Stimulated activated CD4-positive, alpha-beta T cell treated with anti-CD3 and anti-CD28 coated beads, Interleukin-4, amount 100 ng/mL, for 48 hours (primary cell): ENCODE measurements at places on chromosomes 4 and X.

DNA sequence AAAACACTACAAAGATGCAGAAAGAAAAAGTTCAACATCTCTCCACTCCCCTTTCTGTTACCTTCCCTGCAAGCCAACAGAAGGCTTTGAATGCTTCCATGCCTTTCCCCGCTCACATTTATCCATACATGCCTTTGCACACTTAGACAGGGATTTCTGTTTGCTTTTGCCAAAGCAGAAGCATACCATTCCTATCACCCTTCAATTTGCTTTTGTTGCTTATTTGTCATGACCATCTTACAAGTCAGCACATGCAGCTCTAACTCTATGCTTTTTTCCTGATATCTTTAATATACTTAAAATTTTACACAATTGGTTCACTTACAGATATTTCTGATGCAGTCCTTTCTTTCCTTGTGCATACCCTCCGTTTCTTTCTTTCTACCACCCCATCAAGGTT lies 169.6 kb downstream of the CORIN start:
- no peak for DNase-seq

GRCh38 chr4:10758906-10759305 lies 74.3 kb upstream of the CLNK start:
- no peak for DNase-seq

DNA sequence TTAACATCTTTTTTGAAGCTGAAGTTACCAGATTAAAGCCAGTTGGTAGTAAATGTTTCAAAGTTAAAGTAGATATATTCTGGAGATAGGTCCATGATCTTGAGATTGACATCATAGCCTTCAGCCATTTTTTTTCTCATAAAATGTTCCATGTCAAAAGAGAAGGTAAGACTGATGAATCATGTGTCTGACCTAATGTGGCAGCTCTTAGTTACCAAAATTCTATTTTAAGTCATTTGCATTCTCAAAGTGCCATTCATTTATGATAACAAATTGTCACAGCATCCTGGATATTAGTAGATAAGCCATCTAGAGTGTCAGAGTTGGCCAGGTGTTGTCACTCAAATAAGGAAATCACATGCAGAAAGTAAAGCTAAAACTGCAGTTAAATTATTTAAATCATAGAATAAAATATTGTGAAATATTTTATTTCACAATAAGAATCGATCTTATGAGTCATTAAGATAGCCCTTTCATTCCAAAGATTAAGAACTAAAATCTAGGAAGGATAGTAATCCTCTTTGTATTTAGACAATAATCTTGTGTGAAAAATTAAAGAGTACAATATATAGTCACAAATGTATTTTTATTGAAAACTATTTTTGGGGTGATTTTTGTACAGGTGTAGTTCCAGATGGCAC lies 65.7 kb upstream of the ADAD1 start:
- DNase-seq = no peak

DNA sequence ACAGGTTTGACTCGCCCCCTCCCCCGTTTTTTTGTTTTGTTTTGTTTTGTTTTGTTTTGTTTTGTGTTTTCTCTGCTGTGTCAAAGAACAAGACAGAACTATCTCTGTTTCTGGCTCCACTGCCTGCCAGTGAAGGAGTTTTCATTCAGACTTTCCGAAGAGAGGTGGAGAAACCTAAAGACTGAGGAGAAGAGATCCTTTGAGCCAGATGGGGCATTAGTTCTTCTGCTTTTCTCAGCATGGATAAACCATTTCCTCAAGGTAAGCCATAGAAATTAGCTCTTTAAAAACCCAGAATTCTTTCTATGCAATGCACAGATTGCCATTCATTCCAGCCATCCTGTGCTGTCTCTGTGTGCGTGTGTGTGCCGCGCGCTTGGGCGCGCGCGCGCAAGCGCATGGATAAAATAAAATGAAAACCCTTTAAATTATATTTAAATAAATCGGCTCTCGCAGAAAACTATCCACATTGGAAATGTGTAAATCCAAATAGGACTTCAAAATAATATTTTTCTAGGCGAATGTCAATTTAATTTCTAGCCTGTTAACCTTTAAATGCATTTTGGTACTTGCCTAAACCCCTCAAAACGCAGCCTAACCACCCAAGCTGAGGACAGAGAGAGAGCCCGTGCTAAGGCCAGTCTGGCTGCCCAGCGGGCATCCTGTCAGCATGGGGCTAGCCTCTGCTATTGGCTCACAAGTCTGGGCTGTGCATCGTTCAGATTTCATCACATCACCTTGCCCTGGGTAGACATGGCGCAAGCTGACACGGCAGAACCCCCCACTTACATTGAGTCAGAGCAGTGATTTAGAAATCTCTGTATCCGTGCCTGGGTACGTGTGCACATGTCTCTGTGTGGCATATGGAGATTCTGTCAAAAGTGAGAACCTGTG lies 113.0 kb upstream of the VAMP7 start:
- no peak for DNase-seq

DNA sequence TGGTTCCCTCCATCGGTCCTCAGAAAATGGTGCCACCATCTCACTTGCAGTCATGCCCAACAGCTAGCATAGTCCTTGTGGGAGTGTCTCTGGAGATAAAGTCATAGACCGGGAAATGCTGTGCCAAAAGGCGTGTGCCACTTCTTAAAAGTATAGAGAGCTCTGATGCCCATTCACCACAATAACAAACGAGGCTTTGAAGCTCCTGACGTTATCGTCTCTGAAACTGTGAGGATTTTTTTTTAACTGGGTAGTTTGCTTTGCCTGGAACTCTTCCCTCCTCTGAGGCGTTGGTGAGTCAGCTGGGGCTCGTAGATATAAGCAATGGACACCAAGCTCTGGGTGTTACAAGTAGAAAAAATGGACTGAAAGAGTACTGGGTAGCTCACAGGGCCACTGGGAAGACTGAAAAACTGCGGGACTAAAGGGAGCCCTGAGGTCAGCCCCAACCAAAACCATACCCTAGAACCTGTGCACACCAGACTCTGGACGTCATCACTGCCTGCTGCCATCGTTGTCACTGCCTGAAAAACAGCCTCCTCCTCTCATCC lies 89.4 kb upstream of the TRIM2 start:
- DNase-seq = no peak

DNA sequence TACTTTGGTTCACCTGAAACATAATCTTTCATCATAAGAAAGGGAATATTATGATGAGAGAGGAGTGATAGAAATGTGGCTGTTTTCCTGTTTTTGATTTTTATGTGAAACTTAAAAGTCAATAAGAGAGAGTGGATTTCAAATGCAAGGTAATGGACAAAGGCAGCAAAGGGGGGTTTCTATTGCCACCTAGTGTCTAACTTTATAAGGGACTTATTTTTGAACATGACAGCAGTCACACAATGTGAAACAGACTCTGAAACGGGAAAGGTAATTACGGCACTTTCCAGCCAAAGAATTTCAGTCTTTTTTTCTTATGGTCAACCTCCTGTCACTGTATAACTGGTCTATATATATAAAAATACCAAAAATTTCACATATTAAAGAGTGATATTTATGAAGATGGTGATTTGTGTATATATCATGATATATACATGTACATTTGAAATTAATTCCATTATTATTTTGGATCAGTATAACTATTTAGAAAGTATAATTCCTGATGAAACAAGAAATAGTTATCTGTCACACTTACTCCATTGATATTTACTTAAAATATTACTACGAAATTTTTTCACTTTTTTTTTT lies 127.1 kb downstream of the FBXO8 start:
- DNase-seq = no peak

- no peak for DNase-seq
Observed at GRCh38 chr4:133403913-133404312, 254.8 kb downstream of the PCDH10 start.

- no peak for DNase-seq
Observed at GRCh38 chrX:69506617-69507499, 2.7 kb downstream of the NALF2 start.

DNA sequence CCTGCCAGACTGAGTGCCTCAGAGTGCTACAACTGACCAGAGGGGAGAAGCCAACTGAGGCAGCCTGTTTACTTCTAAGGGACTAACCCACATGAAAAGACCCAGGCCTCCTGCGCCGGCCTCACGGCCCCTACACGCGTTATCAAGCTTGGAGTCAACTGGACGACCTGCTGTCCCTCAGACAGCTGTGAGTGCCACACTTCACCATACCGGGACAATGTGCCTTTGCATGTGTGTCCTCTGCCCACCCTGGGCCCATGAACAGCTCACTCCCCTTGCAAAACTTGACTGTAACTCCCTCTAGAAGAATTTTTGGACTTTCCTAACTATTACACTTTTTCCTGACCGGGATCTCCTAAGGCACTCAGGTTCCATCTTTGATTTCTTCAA lies 1.8 kb downstream of the NOP14 start:
- DNase-seq = no peak

DNA sequence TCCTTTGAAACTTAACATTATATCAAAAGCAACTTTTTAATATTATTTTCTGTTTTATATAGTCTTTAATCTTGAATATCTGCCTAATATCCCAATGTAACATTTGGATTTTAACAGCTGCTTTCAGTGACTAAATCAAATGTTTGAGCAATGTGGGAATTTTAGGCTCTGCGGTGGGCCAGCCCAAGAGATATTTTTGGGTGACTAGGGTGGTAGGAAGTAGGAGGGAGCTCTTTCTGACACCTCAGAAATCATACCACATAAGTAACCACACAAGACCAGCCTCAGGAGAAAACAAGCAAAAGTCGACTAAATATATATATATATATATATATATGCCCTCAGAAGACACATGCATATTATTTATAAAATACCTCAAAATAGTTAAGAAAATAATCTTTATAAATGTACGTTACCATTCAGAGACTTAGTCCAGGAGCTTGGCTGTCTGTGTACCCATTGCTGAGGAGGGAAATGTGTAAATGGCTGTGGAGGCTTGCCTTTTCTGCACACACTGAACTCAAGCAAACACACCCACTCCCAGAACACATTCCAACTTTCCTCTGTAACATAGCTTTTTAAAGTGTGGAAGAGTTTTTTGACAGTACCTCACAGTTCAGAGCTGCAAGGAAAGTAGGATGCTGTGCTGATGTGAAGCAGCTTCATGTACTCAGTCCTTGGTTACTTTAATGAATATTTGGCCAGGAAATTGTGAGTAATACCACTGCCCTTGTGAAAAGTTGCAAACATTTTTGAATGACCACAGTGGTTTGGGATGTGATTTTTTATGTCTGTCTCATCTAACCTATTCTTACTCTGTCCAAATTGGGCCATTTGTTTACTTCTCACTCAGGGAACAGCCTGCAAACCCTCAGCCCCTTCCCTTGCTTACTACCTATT lies at the start of gene RTL3:
TSS of gene RTL3 (minus strand) at position 484 of the 900 bp plus-strand sequence. CDS start 908 bp downstream, outside the sequence.
- DNase-seq = no peak

DNA sequence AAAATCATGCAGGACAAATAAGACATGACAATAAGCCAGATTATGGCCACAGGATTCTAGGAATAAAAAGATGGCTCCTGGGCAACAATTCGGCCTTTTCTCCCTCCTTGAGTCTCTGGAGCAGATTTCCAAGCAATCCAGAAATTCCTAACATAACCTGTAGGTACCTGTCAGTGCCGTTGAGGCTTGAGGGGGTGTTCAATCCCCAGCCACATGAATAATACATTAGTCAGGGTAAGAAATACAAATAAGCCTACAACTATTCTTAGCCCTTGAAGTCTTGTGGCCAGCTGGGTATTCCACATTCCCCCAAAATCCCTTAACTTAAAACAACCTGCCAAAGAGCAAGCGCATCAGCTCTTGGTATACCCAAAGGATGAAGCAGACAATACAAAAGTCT lies 9.7 kb downstream of the CXorf38 start:
- no peak for DNase-seq

DNA sequence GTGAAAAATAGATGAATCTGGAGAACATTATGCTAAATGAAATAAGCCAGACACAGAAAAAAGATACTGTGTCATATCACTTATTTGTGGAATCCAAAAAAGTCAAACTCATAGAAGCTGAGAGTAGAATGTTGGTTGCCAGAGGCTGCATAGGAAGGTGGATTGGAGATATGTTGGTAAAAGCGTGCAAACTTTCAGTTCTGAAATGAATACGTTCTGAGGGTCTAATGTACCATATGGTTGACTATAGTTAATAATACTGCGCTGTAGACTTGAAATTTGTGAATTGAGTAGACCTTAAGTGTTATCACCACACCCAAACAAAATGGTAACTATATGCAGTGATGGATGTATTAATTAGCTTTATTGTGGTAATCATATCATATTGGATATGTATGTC lies 45.0 kb upstream of the UPRT start:
- no peak for DNase-seq

DNA sequence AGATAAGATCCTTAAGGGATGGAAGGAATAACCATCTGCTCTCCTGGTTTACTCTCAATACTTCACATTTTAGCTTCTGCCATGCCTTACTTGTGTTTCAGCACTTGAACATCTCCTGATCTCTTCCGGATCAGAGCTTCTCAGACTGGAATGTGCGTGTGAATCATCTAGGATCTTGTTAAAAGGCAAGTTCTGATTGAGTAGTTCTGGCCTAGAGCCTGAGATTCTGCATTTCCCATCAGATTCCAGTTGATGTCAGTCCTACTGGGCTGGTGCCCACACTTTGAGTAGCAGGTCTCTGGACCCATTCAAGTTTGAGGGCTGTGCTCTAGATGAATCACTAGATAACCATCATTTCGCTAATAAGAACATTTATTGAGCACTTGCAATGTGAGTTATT lies 20.0 kb downstream of the NDP start:
- no peak for DNase-seq

GRCh38 chr4:159002950-159003349 lies 99.9 kb upstream of the RAPGEF2 start:
- DNase-seq = no peak

DNA sequence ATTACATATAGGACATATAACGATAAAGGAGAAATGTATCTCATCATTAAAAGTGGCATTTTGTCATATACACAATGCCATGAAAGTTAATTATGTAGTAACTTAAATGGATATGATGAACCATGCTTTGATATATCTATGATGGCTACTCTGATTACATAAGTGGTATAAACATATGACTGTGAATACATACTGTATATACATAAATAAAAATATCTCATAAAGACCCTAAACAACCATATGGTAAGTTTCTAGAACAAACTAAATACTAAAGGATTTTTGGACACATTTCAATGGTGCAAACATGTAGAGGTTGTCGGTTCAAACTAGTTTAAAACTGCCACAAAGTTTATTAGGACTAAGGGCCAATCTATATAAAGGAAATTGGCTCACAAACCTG lies 849.6 kb upstream of the INTU start:
- DNase-seq = no peak

GRCh38 chrX:97622111-97622510 lies 738.4 kb downstream of the RPA4 start:
- no peak for DNase-seq

DNA sequence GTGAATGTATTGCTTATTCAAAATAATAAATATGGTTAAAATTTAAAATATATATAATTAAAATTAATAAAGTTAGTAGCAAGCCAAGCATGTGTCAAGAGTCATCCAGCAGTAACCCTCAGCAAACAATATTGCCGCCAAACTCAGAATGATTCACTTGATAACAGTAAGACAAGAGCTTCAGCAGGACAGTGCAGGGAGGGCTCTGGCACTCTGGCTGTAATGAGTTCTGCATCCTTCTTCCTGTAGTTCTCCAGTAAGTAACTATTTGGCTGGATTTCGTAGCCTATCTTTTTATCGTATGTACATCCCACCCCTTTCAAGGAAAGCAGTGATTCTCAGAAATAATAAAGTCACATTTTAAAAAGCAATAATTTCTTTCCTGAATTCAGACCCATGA lies 17.6 kb downstream of the OTUD6A start:
- no peak for DNase-seq
